ENCODE measurements at places on chromosomes 1 and 21.
A peak's percentile ranks its signal among the peaks of the same experiment; 100 is the strongest.

GRCh38 chr1:46581681-46582455 is 22.2 kb downstream of the MKNK1 start:
- DNase-seq, result no peak

- no peak for DNase-seq
These were observed 50.9 kb downstream of the NTMT2 start for GRCh38 chr1:170196490-170197236.

DNA sequence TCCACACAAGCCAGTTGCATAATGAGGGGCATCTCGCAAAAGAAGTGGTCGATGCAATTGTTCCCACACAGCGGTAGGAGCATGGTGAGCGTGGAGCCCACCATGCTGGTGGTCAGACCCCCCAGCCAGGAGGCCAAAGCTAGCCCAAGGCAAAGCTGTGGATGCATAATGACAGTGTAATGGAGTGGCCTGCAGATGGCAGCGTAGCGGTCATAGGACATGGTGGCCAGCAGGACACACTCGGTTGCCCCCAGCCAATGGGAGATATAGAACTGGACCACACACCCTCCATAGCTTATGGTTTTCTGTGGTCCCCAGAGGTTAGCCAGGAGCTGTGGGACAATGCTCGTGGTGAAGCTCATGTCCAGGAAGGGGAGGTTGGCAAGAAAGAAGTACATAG is 4.3 kb downstream of the OR2C3 start:
- DNase-seq, result no peak

DNA sequence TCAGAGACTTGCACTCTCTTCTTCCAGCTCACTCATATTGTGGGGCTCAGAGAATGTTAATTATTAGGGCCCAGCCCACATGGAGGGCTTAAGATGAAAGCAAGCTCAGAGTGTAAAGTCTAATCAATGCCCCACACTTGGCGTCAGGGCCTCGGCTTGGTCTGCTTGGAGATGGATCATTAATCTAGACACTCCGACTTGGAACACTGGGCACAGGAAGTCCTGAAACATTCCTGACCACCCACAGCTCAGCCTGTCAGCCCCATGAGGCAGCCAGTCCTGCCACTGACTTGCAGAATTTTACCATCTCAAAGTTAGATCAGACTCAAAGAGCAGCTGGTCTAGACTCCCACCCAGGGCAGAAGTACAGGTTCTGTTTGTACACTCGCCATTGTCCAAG is 69.8 kb upstream of the TRABD2B start:
- DNase-seq, result no peak

DNA sequence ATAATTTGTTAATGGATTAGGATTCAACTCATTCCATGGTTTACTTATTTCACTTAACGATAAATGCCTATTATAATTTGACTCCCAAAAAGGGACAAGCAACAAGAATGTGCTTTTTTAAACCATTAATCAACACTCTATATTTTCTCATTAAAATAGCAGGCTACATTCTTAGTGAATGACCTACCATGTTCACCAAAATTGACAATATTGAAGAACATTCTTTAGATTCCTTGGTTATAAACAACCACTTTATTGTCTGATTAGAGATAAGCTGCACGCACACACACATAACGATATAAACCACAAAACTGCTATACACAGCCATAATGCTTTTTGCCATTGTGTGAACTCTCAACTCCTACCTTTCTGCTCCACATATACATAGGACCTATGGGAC is 75.4 kb upstream of the LRRC7 start:
- peak; percentile 11 for DNase-seq

DNA sequence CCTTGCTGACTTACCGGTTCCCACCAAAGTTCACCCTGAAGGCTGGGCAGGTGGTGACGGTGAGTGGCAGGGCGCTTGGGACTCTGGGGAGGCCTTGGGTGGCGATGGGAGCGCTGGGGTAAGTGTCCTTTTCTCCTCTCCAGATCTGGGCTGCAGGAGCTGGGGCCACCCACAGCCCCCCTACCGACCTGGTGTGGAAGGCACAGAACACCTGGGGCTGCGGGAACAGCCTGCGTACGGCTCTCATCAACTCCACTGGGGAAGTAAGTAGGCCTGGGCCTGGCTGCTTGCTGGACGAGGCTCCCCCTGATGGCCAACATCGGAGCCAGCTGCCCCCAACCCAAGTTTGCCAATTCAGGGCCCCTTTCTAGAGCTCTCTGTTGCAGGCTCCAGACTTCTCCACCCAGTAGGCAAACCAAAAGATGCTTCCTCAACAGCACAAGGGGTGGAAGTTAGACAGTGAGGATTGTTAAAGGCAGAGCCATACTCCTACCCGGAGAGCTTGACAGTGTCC is 16.4 kb upstream of the SEMA4A start:
- DNase-seq, result no peak

- DNase-seq, result no peak
These were observed 30.3 kb downstream of the TCP10L start for GRCh38 chr21:32554832-32555638.

DNA sequence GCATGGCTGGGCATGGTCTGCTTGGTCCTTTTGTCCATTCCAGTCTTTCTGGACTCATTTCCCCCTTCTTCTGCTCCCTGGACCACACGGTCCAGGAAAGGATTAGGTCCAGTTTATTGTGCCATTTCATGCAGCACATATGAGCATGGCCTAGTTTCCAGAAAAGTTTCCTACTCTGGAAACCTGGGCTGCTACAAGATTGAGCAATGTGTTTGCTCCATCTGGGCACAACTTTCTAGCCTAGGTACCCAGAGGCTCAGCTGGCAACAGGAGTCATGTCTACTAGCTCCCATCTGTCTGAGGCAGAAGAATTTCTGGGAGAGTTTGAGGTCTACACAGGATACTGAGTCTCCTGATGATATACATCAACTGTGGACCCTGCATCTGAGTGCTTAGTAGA is 14.8 kb downstream of the FMOD start:
- no peak for DNase-seq

DNA sequence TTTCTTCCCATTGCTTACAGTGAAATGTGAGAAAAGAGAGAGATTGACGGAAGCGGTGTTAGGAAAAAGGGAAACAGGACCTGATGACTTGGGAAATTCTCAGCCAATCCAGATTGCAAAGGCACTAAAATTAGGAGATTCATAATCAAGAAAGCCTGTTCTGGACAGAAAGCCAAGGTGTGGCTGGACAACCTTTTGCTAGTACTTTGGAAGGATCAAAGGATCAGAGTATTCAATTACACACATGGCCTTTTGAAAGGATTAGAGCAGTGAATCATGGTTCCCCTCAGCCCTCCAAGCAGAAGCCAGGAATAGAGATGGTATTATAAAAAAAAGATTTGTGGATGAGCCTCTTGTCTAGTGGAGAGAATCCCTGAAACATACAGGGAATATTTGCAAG is 669.8 kb upstream of the ADAMTS5 start:
- no peak for DNase-seq

GRCh38 chr1:53562291-53562980 is 103.2 kb downstream of the DMRTB1 start:
- no peak for DNase-seq

DNA sequence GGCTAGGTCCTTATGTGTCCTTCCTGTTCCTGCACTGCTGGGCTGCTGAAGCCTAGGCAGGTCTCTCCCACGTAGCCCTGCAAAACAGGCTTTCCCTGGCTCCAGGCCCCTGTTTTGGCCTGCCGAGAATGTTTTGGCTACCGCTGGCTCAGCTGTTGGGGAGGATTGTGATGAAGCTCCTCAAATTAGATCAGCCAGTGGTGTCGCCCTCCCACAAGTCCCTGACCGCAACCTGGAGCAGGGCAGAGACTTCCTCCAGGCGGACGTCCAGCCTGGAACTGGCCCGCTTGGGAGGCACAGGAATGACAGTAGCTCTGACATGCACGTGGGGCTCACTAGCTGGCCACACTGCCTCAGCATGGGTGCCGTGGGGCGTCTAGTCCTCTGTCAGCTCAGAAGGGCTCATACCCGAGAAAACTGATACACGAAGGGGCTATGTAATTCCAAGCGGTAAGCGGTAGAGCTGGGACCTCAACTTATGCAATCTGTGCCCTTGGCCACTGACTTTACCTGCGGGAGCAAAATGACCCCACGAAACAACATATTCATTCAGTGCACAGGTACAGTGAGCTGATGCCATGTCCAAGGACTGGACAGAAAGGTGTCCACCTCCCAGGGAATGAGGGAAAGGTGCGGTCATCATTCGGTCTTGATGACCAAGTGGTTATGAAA is 26.6 kb downstream of the DHRS3 start:
- no peak for DNase-seq

- no peak for DNase-seq
These were observed 438.4 kb downstream of the SIPA1L2 start for GRCh38 chr1:232191560-232191959.

- no peak for DNase-seq
These were observed 10.5 kb upstream of the PLCH2 start for GRCh38 chr1:2465371-2466269.

- DNase-seq, result no peak
These were observed 10.7 kb downstream of the HES2 start for GRCh38 chr1:6409053-6409452.

DNA sequence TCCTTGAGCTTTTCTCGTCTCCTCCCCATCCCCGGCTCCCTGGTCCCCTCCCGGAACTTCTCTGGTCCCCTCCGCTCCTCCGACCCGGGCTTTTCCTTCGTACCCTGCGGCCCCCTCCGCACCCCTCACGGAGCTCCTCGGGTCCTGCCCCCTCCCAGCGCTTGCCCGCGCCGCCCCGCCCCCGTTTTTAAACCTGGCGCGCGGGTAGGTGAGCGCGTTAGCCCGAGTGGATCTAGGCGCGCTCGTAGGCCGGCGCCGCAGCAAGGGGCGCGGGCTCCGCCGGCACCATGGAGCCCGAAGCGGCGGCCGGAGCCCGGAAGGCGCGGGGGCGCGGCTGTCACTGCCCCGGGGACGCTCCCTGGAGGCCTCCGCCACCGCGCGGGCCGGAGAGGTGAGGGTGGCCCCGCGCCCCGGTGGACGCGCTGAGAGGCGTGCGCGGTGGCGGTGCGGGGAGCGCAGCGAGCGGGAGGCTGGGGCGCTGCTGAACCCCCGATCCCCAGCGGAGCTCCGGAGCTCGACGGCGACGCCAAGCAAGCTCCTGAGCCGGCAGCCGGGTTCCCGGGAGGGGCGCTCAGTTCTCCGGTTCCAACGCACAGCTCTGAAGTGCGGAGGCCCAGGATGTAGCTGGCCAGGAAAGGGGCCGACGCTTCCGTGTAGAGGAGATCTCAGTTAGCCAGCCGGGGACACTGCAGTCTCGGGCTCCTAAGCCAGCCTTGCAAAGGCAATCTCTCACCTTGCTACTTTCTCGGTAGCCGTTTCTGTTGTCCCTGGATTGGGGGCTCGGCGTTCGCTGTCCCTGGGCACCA is at the start of gene RIPPLY3:
RIPPLY3 (plus strand) TSS at position 217 of the 806 bp plus-strand sequence; CDS start at position 288, 71 bp downstream.
- DNase-seq, result no peak

- no peak for DNase-seq
These were observed 541.1 kb upstream of the CAMK1G start for GRCh38 chr1:209042413-209042812.

GRCh38 chr1:109793486-109794318 is 30.0 kb upstream of the EPS8L3 start:
- no peak for DNase-seq

DNA sequence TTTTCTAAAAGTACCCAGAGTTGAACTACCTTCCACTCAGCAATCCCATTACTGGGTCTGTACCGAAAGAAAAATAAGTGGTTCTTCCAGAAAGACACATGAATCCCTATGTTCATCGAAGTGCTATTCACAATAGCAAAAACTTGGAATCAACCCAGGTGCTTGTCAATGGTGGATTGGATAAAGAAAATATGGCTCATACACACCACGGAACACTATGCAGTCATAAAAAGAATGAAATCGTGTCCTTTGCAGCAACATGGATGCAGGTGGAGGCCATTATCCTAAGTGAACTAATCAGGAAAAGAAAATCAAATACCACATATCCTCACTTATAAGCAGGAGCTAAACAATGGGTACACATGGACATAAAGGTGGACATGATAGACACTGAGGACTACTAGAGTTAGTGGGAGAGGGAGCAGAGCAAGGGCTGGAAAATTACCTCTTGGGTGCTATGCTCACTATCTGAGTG is 32.9 kb upstream of the JUN start:
- no peak for DNase-seq

DNA sequence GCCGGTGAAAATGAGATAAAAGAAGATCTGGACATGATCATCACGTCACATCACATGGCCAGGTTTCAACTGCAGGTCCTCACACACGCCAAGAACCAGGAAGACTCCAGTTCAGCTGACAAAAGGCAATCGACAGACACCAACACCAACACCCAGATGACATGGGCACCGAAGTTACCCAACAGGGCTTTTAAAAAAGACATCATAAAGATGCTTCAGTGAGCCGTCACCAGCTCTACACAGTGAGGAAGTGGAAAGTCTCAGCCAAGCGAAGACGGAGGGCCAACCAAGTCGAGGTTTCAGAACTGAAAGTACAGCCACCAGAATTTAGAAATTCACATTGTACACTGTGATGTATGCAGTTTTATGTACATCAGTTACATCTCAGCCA is 154.3 kb upstream of the COL6A1 start:
- no peak for DNase-seq

- no peak for DNase-seq
These were observed 163.4 kb downstream of the RUNX1 start for GRCh38 chr21:34885626-34886239.

GRCh38 chr1:10161541-10162290 is 48.7 kb upstream of the KIF1B start:
- DNase-seq, result no peak

GRCh38 chr1:12477314-12477713 is 140.7 kb downstream of the DHRS3 start:
- no peak for DNase-seq

- DNase-seq, result peak; percentile 67
These were observed 15.5 kb downstream of the FMN2 start for GRCh38 chr1:240107058-240107684.

- no peak for DNase-seq
These were observed 9.9 kb downstream of the DMAP1 start for GRCh38 chr1:44223187-44223610.

DNA sequence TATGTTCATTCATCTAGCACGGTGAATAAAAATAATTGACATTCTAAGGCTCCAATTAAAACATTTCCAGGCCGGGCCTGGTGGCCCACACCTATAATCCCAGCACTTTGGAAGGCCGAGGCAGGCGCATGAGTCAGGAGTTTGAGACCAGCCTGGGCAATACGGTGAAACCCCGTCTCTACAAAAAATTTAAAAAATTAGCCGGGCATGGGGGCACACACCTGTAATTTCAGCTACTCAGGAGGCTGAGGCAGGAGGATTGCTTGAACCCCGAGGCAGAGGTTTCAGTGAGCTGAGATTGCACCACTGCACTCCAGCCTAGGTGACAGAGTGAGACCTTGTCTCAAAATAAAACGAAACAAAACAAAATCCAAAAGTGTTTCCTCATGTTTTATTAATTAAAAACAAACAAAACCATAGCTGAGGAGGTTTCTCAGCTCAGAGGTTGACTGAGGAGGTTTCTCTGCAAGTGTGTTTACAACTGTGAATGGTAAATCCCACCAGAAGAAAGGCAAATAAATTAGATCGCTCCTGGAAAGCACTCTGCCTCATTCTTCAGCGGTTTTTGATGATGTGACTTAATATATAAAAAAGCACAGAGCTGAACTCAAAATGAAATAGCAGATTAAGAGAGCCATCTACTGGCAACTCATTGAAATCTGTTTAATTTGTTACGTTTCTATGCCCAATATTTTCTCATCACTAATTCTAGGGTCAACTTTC is 37.7 kb upstream of the ATG4C start:
- peak; percentile 33 for DNase-seq

- DNase-seq, result no peak
These were observed 7.3 kb upstream of the GJB5 start for GRCh38 chr1:34747638-34747941.
